ENCODE measurements at places on chromosomes 7 and 10.

GRCh38 chr10:12180221-12180974 is 15.3 kb downstream of the NUDT5 start:
- no peak for DNase-seq

GRCh38 chr10:3179174-3179573 is 6.6 kb upstream of the PITRM1 start:
- no peak for DNase-seq

DNA sequence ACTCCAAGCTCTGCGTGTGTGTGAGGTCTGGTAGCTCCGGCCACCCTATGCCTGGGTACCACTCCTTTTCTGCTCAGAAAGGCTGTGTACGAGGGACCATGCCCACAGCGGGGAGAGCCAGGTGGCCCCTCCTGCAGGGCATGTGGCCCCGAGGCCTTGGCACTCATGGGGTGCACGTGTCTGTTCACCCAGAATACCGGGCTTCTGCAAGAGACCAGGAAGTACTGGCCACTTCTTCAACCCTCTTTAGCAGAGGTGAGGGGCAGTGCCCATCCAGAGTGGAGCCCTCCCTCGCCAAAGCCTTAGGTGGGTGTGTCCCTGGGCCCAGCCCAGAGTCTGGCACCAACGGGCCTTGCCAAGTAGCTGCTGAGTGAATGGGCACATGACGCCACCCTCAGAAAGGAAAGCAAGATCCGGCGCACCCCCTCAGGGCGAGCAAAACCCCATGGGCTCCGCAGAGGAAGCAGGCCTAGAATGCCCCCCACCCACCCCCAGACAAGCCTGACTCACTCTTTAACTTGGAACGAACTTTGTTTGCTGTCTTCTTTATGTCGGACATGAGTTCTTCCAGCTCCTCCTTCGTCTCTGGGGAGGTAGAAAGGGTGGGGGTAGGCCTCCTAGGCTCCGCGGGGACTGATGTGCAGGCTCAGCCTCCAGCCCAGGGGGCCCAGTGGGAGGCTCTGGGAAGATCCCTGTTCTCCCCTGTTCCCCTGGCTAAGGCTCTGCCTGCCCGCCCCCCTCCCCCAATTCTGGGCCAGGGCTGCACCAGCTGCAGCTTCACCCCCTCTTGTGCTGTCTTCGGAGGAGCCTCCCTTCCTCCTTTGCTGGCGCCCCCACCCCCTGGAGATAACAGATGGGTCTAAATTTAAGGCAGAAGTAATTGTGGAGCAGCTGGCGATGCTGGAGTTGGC is 14.6 kb downstream of the STX1A start:
- DNase-seq = no peak

GRCh38 chr10:86545101-86545500 is 23.5 kb upstream of the WAPL start:
- DNase-seq = no peak

DNA sequence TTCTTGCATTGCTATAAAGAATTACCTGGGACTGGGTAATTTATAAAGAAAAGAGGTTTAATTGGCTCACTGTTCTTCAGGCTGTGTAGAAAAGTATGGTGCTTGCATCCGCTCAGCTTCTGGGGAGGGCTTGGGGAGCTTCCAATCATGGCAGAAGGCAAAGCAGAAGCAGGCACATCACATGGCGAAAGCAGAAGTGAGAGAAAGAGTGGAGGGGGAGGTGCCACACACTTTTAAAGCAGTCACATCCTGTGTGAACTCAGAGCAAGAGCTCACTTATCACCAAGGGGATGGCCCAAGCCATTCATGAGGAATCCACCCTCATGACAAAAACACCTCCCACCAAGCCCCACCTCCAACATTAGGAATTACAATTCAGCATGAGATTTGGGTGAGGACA is 303.5 kb downstream of the OTUD1 start:
- no peak for DNase-seq

- DNase-seq = no peak
Observed at GRCh38 chr10:63137306-63137705, 4.2 kb downstream of the NRBF2 start.

DNA sequence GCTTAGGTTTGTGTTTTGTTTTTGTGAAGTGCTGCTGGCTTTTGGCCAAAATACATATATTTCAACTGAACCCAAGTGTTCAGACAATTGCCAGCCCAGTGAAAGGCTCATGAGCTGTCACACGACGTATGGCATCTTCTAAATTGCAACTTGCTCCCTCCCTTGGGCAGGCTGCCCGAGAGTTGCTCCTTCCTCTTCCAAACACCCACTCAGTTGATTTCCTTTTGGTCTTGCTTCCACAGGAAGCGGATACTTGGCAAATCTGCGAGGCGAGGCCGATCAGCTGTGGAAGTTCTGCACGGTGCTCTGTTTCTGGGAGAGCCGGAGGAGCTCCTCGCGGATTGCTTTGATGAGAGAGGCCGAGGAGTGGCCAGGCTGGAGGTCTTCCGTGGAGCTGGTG is 39.6 kb upstream of the ATP6V0A4 start:
- DNase-seq = no peak
